ENCODE measurements at places on chromosomes 11 and 22.

DNA sequence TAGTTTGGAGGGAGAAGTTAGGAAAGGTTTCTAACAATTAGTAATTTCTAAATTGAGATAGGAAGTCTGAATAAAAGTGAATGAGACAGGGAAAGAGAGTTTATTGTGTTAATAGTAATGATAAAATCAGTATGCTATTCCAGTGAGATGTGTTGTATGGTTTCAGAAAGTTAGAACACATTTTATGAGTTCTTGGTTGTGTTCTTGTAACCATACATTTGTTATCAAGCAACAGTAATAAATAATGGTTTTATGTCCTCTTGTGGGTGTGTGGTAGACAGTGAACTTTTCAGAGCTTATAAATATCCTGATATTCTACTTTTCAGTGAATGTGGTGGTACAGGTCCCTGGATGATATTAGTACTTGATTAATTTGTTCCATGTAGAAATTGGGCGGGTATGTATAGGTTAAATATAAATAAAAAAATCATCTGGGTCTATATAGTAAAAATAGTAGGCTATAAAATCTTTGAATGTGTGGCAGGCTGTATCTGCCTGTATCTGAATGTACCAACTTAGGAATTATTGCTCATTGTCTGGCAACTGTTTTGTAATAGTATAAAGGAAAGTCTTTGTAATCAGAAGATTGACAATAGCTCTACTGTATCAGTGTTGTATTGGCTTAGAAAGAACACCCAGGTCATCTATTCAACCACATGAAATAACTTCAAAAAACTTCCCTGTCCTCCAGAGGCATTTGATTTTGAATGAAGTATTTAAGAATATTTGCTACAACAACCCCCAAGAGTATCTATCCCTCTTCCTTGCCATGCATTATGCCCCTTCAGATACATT, 54.8 kb downstream of the UVRAG start:
- no peak for DNase-seq

DNA sequence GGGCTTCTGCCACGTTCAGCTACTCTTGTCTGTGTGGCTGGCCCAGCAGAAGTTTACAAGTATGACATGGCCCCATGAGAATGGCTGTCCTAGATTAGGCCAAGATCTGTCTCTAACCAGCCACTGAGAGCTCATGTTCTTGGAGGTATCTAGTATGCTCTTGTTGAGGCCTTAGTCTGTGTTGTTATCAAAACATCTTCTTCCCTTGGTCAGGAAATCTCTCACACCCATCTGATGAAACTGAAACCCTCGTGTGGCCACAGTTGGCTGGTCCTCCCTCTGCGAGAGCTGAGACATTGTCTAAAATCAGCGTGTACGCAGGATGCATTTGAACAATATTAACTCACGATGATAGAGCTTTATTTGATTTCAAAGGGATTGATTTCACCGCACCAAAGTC, 109.0 kb upstream of the NNMT start:
- DNase-seq: no peak

- no peak for DNase-seq
Measured at GRCh38 chr22:36738416-36739020, 35.0 kb upstream of the CACNG2 start.

- no peak for DNase-seq
Measured at GRCh38 chr22:24153959-24154358, 27.3 kb upstream of the SUSD2 start.

GRCh38 chr22:17085277-17086181, 729 bp downstream of the IL17RA start:
- peak; percentile 34 for DNase-seq

- DNase-seq: no peak
Measured at GRCh38 chr11:12810568-12810894, 136.3 kb downstream of the TEAD1 start.

- no peak for DNase-seq
Measured at GRCh38 chr22:36284171-36284571, 31.2 kb downstream of the APOL1 start.

DNA sequence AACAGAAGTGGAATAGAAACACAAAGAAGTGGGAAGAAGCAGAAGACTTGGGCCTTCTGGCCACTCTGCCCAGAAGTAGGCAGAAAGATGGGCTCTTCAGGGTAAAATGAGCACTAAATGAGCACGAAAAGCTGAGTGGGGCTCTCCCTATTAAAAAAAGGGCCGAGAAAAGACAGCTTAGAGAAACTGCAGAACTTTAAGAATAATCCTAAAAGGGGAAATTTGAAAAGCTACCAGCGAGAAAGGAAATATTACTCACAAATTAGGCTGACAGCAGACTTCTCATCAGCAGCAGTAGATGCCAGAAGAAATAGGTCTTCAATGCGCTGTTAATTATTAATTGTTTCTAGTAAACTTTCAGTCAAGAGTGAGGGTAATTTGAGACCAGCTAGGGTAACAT, 78.2 kb downstream of the UVRAG start:
- DNase-seq: no peak

DNA sequence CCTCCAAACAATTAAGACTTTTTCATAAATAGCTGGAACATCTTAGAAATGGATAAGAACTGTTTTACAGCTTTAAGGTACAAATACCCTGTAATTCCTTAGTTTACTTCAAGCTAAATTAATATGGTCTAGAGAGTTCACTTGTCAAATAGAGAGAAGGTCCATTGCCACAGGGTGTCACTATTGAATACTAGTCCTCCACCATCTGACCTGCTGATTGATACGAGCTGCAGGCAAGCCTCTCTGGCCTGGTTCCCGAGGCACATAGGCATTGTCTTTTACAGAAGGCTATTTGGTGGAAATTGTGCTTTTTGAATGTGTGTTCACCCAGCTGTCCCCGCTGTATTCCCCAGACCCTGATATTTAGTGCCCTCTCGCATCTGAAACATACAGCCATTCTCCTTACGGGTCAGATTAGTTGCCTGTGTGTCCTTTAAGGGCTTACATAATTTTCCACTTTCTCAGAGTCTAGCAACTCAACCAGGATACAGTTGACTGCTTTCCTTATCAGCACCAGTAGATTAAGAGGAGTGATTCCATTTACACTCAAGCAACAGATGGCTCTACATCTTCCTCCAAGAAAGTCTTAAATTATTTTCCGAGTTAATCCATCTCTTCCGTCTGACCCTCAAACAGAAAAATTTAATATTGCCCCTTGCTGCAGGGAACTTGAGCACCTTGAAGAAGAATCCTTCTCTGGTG, 788.8 kb upstream of the FAT3 start:
- no peak for DNase-seq

- DNase-seq: no peak
Measured at GRCh38 chr11:112612250-112612849, 348.9 kb upstream of the NCAM1 start.

GRCh38 chr11:106160494-106160893, 83.0 kb downstream of the AASDHPPT start:
- DNase-seq: no peak

- no peak for DNase-seq
Measured at GRCh38 chr11:69511358-69512055, 30.0 kb downstream of the LINC01488 start.

GRCh38 chr11:63491240-63491587, 247 bp upstream of the PLAAT5 start:
- DNase-seq: no peak

DNA sequence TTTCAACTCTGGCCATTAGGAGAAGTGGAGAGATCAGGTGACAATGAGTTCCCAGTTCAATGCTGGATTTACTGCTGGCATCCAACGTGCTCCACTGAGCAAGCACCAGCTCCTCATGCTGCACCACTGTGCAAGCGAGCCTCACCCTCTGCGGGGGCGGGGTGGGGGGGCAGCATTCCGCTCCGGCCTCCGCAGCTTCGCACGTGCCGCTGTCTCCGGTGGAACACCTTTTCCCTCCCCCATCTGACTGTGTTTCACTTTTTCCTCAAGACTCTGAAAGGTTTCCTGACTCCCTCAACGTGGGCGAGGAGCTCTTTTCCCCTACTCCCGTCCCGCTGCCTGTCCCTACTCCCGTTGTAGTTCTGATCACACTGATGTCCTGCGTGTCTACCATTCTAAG, 835 bp upstream of the RHOD start:
- peak; percentile 18 for DNase-seq

- DNase-seq: no peak
Measured at GRCh38 chr22:23181721-23182308, 1.5 kb downstream of the BCR start.

GRCh38 chr22:19260194-19260593, 31.3 kb downstream of the CLTCL1 start:
- no peak for DNase-seq
